ENCODE measurements at places on chromosomes 4 and X. TPM values are rescaled to one million over a fixed set of nuclear protein-coding genes. Genes with fewer than 3 reads are reported as not detected.

Gene DCAF8L2
- not detected for total RNA-seq

Gene CFI
- total RNA-seq = 1.0 TPM

Gene CCDC120
- 3.5 TPM for total RNA-seq

Gene EVC2
- 1.3 TPM for total RNA-seq

Gene SSX1
- total RNA-seq = not detected

Gene CTAG1A
- not detected for total RNA-seq

Gene RNF212
- 0.81 TPM for total RNA-seq

Gene UNC5C
- total RNA-seq = not detected

Gene RHOXF2B
- not detected for total RNA-seq

All from A549 treated with dexamethasone at 1 μM for 4 hours (cell line).